ENCODE measurements at places on chromosomes 13 and 19.

- no peak for DNase-seq
Measured at GRCh38 chr13:25110956-25111584, 15.1 kb downstream of the PABPC3 start.

- no peak for DNase-seq
Measured at GRCh38 chr19:45763691-45764294, 5.3 kb downstream of the SIX5 start.

GRCh38 chr13:33348366-33348765, 62.8 kb upstream of the STARD13 start:
- no peak for DNase-seq

GRCh38 chr13:114103801-114104654, 28.4 kb downstream of the RASA3 start:
- no peak for DNase-seq

DNA sequence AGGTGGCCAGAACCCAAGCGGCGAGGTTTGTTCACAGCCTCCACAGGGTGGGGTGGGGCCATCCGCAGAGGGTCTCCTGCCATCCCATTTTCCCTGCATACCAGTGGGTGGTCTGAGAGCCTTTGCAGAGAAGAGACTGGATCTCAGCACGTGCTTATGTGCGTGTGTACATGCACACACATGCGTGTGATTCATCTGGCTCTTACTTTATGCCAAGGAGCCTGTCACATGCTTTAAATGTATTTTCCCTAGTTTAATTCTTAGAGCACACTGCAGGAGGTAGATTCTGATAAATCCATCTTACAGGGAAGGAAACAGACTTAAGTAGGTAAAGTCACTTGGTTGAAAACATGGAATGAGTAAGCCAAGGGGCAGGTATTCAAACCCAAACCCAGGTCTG, 47.1 kb downstream of the CAPN12 start:
- no peak for DNase-seq

DNA sequence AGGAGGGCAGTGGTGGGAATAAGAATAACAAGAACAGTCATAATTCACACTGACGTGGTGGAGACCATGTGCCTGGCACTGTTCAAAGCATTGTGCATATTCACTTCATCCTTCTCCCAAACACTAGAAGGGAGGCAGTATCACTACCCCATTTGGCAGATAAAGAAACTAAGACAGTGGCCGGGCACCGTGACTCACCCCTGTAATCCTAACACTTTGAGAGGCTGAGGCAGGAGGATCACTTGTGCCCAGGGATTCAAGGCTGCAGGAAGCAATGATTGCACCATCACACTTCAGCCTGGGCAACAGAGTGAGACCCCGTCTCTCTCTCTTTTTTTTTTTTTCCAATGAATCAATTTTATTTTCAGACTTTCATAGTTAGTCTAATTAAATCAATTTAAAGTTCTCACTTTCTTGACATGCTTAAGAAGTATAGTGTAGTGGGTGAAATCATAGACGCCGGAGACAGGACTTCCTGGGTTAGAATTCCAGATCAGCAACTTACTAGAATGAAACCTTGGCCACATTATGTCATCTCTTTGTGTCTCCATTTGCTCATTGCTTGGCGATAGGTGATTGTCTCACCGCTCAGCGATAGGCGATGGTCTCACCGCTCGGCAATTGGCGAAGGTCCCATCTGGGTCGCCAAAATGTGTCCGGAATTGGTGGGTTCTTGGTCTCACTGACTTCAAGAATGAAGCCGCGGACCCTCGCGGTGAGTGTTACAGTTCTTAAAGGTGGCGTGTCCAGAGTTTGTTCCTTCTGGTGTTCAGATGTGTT, 5.3 kb upstream of the ATG4D start:
- no peak for DNase-seq

DNA sequence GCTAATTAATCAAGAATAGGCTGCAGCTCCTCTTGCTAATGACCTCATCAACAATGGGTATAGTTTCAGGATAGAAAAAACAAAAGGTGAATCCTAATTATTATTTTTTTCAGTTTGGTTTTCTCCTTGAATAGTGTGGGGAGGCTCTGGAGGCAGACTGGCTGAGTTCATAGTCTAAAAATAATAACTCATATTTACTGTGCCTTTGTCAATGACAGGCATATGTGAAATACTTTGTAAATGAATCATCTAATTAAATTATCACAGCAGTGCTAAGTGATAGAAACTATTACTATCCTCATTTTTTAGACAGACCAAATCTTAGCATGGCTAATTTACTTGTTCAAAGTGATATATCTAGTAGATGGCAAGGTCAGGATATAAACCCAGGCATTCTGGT, 1261.0 kb upstream of the SLC10A2 start:
- DNase-seq, result no peak

DNA sequence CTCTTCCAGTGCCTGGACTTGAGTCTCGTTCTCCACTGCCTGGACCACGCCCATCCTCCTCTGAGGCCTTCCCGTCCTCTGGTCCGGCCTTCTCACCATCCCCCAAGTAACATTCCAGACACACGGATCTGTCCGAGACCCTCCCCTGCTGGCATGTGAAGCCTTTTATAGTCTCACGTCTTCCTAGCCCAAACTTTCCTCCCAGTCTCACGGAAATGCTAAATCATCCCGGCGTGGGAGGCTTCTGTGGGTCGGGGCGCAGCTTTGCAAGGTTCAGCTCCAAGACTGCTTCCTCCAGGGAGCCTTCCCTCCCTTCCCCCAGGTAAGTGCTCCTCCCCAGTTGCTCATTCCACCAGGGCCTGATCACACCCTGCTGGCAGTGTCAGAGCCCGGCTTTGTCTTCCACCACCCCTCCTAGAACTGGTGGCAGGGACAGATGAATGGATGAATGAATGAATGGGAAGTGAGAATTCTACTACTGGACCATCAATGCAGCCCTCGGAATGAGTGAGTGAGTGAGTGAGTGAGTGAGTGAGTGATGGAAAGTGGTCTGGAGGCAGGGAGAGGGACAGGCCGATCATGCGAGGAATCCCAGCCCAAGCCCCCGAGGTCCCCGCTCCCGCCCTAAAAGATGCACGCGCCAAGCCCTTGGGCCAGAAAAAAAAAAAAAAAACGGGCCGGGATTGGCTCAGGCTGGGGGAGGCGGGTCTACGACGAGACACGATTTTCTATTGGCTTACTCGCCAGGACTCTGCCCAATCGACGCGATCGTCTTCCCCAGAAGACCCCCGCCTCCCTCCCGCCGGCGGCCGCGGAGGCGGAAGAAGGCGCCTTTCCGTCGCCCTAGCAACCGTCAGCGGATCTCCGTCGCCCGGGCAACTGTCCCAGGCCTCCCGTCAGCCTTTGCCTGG, 9.3 kb downstream of the EPHX3 start:
- DNase-seq, result peak; percentile 95

GRCh38 chr19:54100561-54100960, at the start of gene OSCAR:
Gene OSCAR, minus strand, starts transcription at chr19:54100803. Its CDS starts 11 bp downstream, at chr19:54100792.
- DNase-seq, result no peak

DNA sequence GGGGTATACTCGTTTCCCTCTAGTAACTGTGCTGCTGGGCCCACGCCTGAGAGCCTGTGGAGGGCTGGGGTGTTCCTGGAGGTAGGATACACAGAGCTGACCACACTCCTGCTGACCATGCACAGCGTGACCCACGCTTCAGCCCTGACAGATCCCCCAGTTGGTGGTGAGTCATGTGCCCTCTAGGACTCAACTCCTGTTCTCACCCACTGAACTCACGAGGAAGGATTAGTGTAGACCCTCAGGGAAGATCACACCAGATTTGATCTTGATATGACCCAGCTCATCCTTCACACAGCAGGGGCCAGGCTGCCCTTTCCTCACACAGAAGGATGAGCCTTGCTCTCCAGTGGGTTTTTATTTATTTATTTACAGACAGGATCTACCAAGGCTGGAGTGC, 13.3 kb upstream of the ACP7 start:
- no peak for DNase-seq

- DNase-seq, result no peak
Measured at GRCh38 chr19:17370026-17370587, 7.0 kb downstream of the PLVAP start.

GRCh38 chr19:3057275-3057714, 5.0 kb downstream of the TLE5 start:
- peak; percentile 35 for DNase-seq

GRCh38 chr13:77874406-77874805, 44.2 kb downstream of the EDNRB start:
- DNase-seq, result no peak

- no peak for DNase-seq
Measured at GRCh38 chr19:7783991-7784423, 21.0 kb downstream of the CLEC4M start.

- DNase-seq, result peak; percentile 71
Measured at GRCh38 chr19:532561-533363, 1.2 kb downstream of the CDC34 start.

GRCh38 chr13:31064636-31065035, 97.1 kb downstream of the HSPH1 start:
- no peak for DNase-seq

DNA sequence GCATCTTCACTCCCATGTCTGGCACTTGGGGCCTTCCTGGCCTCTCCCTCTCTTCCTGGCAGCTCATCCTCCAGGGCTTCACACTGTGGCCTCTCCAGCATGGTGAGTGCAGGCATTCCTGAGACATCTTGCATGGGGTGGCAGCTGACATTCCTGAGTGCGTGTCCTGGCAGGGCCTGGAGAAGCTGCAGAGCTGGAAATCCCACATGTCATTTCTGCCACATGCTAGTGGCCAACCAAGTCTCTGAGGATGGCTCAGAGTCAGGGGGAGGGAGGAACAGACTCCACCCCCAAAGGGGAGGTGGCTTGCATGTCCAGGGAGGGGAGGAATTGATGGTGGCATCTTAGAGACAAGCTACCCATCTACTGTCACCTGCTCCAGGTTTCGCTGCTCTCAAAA, 41.6 kb upstream of the AMER2 start:
- no peak for DNase-seq

- no peak for DNase-seq
Measured at GRCh38 chr13:64845110-64845509, 2385.0 kb downstream of the PCDH9 start.

All from NCI-H1105 (cell line).